ENCODE measurements at places on chromosomes 1 and 21.
A peak's percentile ranks its signal among the peaks of the same experiment; 100 is the strongest.

- no peak for DNase-seq
Measured at GRCh38 chr1:26696119-26696653, 371 bp downstream of the ARID1A start.

DNA sequence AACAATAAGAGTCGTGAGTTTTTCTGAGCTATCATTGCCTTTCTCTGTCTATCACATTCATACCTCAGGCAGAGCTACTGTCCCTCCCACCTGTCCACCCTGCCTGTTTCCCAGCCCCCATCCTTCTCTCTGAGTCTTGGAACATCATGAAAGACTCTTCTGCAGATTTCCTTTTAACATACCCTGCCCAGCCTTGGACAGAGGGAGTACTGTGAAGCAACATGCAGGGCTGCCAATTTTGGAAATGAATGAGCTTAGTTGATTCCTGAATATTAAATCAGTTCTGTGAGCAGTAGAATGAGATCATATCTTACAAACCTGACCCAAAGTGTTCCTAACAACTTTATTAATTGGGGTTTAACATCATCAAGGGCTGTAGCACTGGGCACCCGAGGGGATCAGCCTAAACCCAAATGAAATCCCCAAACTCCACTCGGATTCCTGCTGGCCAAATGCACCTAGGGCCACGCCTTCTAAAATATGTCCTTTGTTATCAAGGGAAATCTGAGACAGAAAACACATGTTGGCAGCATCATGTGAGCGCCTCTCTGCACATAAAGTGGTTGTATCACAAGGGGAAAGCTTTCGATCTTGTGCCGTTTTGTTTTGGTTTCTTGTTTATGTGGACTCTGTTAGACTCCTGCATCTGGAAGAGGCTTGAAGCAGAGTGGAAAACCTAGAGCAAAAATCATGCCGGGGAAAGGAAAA is 357.6 kb downstream of the KIF26B start:
- DNase-seq: peak; percentile 21

- no peak for DNase-seq
Measured at GRCh38 chr1:45535988-45536766, 14.4 kb upstream of the AKR1A1 start.

DNA sequence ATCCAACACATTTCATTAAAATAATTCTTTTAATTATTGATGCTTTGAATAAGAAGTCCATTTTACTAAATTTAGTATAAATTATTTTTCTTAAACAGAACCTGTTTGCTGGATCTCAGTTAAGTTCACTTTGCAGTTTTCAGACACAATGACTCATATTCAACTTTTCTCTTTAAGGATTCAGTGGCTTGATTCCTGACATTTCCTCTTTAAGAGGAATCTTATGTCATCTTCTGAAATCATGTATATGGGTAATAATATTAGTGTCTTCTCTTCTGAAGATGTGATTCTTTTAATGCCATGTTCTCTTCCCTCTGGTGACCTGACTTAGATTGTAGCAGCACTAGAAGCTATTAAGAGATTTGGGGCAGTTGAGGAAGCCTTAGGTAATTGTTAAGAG is 12.6 kb downstream of the CREG1 start:
- no peak for DNase-seq

GRCh38 chr1:37472281-37472680 is 2.1 kb upstream of the ZC3H12A start:
- DNase-seq: no peak

DNA sequence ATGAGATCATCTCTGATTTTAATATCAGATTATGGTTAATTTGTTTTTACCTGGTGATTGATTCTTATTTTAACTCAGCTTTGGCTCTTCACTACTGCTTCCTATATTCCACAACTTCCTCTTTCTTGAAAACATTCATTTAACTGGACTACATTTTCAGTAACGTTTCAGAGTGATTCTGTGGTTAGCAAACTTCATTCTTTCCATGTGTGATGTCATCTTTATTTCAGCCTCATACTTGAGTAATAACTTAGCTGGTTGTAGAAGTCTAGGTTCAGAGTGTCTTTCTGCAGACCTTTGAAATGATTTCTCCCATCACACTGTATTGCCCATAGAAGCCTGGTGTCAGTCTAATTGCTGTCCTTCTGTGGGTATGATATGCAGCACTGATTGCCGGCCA is 36.0 kb upstream of the SLC35F3 start:
- no peak for DNase-seq

DNA sequence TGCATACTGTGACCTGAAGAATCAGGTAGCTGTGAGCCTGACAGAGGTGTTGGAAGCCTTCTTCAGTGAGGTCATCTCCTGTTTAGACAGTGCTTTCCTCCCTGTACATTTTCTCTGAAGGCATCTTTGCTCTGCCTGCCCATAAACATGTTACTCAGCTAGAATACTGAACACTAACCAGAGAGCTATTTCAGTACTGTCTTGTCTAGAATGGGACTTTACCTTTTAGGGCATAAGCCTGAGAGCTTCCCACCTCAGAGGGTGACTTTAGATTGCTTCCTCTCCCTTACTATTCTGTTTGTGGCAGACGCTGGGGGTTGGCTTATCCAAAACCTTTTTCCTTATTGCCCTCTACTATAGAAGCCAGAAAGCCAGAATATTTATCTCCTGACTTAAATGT is 23.3 kb upstream of the ZNF326 start:
- no peak for DNase-seq

DNA sequence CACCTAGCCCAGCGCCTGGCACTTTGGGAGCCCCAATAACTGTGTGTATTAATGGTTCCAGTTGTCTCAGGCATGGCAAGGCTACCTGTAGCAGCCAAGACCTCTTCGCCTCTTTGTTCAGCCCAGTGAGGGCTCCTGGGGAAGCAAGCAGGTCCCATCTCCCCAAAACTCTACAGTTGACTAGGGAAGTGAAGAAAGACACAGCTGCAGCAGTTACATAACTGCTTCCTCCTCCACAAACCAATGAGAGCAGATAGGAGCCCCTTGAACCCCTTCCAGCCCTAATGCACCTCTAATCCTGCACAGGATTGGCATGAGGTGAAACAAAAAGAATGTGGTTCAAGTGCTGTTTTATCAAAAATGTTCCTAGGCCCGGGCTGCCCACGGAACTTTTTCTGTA is 100.5 kb downstream of the SYF2 start:
- DNase-seq: no peak

- DNase-seq: no peak
Measured at GRCh38 chr1:114554577-114554976, 26.8 kb downstream of the BCAS2 start.

- peak; percentile 16 for DNase-seq
Measured at GRCh38 chr1:193569096-193569982, 382.9 kb upstream of the B3GALT2 start.

DNA sequence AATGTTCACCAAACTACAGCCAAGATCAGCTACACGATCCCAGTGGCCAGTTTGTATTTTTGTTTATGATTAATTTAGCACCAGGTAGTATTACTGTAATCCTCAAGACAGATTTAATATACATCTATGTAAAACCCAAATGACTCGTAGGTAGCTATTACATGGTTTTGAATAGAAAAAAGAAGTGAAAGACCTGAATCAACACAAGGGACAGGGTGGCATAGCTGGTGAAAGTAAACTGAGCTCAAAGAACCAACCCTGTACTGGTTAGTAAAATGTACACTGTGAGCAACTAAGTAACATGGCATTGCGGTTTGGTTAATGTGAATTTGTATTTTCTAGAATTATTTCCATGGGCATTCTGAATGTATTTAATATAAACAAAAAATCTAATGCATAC is 8.8 kb downstream of the GPATCH2 start:
- no peak for DNase-seq

DNA sequence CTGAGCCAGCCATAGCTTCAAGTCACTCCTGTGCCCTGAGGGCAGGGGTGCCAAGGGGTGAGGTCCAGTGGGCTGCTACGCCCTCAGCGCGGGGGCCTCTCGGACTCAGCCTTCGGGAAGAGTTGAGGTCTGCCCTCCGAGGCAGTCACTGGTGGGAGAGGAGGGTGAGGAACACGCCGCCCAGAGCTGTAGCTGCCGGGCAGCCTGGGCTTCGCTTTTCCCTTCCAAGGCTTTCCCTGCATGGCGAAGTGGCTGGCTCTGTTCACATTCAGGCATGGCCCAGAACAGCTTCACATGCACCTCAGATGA is 43.0 kb upstream of the C1orf174 start:
- no peak for DNase-seq

DNA sequence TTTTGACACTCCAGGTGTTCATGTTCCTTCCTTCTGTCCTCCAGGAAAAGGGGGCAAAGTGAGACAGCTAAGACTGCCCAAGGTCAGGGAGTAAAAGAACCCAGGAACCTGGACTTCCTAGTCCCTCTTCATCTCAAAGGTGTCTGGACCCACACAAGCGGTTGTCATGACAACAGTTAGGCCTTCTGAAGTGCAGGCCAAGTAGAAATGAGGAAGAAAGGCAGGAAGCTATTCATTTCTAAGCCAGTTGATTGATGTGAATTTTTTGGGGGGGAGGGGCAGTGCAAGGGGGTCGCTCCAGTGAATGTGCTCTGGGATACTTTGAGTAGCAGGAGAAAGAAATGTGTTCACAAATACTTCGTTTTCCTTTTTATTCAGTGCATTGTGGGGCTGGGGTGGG is 114.3 kb downstream of the NAV1 start:
- no peak for DNase-seq

GRCh38 chr21:37555672-37556261 is 189.2 kb downstream of the DYRK1A start:
- DNase-seq: no peak

GRCh38 chr1:43521756-43522155 is 8.9 kb upstream of the PTPRF start:
- DNase-seq: no peak

DNA sequence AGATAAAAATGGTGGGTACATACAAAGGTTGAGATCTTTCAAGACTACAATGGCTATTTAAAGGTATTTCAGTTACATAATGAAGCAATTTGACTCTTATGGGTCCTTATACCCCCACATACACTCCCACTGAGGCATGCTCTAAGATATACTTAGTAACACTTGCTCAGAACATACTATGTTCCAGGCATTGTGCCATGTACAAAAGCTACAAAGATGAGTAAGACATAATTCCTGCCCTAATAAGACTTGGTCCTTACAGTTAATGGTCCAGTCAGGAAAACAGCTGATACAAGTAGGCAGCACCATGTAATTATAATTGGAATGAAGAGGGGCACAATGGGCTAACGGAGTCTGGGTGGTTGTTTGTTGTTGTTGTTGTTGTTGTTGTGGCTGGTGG is 166.7 kb upstream of the BEND5 start:
- DNase-seq: peak; percentile 87

GRCh38 chr1:10325521-10325920 is 73.3 kb upstream of the PGD start:
- DNase-seq: no peak

GRCh38 chr21:17461582-17461981 is 51.3 kb upstream of the CXADR start:
- peak; percentile 19 for DNase-seq

DNA sequence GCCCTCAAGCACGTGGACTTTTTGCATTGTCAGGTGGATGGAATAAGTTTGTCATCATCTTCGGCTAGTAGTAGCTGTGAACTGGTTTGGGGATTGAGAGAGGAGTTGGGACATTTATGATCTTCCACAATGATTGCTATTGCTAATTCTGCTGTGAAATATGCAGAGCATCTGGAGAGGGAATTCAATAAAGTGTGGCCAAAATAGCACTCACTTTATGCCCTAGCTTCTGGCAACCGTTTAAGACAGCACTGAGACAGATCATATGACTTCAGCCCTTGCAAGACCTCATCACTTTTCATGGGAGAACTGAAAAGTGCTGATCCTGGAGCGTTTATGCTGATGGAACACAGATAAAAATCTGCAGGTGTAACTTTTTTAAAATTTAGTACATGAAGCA is 360.8 kb downstream of the GPATCH2 start:
- DNase-seq: peak; percentile 31

DNA sequence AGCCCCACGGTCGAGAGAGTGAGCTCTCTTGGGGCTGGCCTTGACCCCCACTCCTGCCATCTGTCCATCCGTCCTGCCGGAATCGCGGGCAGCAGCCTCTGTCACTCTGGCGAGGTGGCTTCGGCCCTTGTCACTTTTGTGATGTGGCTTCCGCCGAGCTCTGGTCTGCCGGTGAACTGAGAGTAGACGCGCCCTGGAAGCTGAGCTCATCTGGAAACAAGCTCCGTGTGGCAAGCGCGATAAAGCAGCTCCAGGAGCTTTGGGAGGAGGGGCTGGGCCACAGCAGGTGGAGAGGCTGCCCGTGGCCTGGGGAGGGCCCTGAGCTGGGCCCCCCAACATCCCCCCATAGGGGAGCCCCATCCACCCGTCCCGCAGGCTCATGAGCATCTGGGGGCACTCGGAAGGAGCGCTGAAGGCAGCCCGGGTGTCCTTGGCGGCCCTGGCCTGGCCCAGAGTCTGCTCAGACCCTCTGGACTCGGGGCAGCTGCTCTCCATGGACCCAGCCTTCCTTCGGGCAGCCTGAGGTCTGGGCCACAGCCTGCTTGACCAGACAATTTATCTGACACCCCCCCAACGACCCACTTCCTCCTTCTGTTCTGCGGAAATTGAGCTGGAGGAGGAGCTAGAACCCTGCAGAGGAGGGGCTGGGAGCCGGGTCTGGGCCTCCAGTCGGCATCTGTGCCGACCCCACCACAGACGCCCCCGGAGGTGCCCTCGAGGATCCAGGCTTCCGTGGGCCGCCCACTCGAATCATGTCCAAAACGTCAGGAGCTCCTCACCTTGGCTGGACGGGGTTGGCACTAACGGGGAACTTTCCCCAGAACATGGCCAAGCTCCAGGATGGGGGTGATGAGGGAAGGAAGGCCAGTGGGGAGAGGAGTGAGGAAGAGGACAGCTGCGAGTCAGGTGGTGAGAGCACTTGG is 59.1 kb downstream of the SLC19A1 start:
- no peak for DNase-seq

DNA sequence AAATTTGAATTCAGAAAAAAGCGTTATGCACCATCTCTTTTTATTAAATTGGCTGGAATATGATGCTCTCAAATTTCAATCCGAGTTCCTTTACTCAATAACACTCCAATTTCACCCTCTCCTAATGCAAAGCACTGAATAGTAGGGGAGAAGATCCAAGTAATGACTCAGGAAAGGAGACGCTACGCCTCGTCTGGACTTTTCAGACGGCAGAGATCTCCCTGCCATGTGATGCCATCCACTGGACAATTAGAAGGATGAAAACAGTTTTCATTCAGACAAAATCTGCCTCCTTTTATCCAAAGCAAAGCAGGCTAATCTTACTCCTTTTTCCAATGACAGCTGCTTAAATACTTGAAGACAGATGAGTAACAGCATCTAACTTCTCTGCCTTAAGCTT is 242.4 kb upstream of the GREM2 start:
- DNase-seq: peak; percentile 74

DNA sequence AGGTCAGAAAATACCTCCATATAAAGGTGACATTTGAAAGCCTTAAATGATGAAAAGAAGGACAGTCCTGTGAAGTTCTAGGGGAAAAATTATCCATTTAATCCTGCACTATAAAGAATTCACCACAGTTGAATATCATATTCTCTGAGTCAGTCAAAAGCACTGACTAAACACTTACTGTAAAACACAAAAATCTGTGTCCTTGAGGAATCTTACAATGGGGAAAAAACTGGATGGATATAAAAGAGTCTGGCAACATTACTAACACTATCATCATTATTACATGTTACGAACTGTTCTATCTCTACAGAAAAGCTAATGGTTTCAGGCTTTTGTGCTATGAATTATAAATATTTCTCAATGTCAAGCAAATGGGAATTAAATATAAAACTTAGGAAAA is 42.4 kb upstream of the HP1BP3 start:
- DNase-seq: peak; percentile 13

- DNase-seq: peak; percentile 95
Measured at GRCh38 chr1:178060789-178061556, 32.9 kb upstream of the RASAL2 start.

Measured in AG10803 (cell line).